Amygdala (tissue), 56 donors: ENCODE measurements at places on chromosomes 5 and 9.
A peak's percentile ranks its signal among the peaks of the same experiment; 100 is the strongest.

DNA sequence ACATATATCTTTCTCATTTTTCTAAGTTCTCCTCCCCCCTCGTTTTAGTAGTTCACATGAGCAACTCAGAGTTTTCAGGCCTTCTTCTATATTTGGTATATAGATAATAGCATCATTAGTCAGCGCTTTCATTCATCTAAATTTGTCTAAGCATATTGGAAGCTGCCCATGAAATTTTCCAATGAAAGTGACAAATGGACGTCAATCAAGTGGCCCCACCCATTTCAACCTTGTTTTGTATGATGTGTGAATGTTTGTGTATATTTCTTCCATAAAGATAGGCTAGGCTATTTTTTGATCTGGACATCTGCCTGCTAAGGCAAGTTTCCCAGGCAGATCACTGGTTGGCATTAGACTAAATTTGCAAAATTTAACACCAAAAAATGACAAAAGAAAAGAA is 104.0 kb upstream of the SSBP2 start:
- DNase-seq = no peak

DNA sequence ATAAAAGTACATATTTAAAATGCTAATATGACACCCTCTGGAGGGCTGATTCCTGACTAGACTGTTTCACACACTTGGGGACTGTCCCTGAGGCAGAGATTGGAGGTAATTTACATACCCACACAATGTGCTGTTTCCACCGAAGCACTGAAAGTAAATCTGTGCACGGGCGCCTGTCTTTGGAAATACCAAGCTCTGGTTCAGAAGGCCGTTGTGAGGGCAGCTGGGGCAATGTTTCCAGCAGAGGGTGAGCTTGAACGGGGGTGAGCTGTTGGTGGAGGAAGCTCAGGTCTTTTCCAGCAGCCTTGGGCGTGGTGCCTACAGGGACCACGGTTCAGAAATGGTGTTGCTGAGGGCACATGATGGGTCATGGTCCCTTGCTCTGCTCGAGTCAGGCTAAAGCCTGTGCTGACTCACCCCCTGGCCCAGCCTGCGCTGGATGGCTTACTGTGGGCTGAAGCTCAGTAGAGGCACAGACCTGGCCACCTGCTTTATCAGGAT is 25.8 kb upstream of the HMCN2 start:
- no peak for DNase-seq

DNA sequence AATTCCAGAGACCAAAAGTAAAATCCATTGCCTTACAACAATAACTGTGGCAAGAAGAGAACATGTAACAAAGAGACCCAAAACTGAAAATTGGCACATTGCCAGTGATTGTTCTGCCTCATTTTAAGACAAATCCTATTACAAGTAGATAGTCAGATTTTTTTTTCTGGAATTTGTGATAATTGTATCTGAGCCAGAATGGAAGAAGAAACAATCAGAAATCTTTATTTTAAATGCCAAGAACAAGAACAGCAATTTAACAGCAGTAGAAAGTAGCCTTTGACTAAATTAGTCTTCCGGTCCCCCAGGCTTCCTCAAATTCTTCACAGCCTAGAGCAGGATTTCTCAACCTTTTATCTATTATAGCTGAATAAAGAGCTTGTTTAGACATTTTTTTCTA is 106.7 kb upstream of the PTPN3 start:
- no peak for DNase-seq

DNA sequence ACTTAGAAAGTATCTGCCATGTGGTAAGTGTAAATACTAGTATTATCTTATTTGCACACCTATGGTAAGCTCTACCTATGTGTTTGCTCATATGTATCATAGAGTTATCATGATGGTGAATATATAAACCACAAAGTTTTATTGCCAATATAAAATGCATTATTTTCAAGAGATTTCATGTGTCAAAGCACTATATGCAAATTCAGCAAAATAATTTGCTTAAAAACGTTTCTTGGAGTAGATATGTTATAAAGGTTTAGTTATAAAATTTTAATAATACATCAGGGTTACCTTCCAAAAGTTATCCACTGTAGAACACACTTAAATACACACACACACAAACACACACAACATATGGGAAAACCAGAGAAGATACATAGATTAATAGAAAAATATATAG is 1431.7 kb upstream of the C9orf72 start:
- DNase-seq = no peak

GRCh38 chr5:1786621-1787471 is 12.8 kb downstream of the MRPL36 start:
- DNase-seq = no peak

DNA sequence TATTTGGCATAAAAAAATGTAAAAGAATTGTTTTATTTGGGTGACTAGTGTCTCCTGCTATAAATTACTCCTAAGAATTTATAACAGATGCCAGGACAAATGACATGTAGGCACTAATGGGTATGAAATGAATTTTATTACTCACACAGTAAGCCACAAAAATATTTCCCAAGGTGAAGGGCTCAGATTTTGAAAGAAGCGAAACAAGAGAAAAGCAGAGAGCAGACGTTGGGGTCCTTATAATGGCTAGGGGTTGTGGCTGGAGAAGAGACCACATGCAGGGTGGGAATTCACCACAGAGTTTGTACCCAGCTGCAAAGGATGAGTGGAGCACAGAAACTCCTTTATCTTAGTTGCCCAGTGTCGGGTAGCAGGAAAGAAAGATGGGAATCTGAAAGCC is 45.0 kb upstream of the PRR16 start:
- DNase-seq = no peak

- no peak for DNase-seq
Measured at GRCh38 chr9:116687754-116688135, 640 bp downstream of the TRIM32 start.

DNA sequence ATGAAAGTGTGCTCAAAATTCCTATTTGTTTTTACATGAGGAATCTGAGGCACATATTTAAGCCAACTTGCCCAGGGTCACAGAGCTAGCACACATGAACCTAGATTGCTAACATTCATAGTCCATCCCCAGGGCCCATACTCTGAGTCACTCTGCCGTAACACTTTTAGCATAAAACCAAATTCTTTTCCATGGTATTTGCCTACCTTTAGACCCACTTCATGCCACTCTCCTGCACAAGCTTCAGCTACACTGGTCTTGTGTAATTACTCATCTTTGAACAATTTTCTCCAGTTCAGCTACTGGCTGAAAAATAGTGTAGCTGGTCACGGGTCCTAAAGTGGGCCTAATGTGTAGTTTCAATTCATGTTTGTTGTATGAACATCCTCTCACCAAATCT is 200.7 kb downstream of the SLC12A2 start:
- DNase-seq = no peak

DNA sequence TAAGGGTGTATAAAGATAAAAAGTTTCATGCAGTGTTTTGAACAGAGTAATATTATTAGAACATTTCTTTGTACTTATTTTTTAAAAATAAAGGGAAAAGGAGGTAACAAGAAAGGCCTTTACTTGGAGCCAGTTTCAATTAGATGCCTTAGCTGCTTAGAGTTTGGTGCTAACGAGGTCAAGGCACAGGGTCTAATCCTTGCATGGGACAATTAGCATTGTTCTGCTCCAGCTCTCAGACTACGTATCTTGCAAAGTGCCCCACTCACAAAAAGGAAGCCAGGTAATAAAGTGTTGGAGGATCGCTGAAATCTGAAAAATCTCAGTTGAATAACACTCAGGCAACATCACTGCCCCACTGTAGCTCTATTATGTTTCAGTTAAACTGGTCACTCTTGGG is 2011.3 kb downstream of the EFNA5 start:
- no peak for DNase-seq

DNA sequence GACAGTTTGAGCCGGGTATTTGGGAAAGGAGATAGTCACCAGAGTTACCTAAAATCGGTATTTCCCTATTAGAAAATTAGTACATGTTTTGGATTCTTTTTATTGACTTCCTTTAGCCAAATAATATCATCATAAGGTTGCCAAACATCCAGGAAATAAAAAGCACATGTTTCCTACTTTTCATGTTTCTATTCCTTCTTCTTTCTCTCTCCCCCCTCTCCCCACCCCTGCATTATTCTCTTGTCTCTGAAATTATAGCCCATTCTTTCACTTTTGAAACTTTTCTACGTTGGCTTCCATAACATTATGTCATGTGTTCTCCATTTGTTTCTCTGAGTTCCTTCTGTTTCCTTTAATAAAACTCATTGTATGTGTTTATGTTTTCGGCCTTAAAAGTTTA is 161.9 kb downstream of the ALDH1A1 start:
- DNase-seq = no peak

DNA sequence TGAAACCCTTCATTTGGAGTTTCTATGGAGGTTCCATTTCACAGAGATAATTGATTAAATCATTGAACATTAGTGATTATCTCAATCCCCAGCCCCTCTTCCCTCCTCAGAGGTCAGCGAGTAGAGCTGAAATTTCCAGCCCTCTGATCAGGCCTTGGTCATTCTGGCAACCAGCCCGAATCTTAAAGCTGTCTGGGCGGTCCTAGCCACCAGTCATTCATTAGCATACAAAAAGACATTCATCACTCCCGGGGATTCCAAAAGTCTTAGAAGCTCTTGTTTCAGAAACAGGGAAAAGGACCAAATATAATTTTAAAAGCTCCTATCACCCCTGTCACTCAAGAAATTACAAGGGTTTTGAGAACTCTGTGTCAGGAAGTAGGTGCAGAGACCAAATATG is 41.3 kb downstream of the ZNF474 start:
- DNase-seq = no peak

- DNase-seq = no peak
Measured at GRCh38 chr9:127898433-127899127, 823 bp downstream of the ST6GALNAC6 start.

- no peak for DNase-seq
Measured at GRCh38 chr5:135317286-135317685, 81.7 kb downstream of the MACROH2A1 start.

GRCh38 chr5:170353011-170353761 is 36.0 kb downstream of the KCNMB1 start:
- DNase-seq = peak; percentile 15

GRCh38 chr5:108102463-108102862 is 279.4 kb downstream of the FBXL17 start:
- no peak for DNase-seq

DNA sequence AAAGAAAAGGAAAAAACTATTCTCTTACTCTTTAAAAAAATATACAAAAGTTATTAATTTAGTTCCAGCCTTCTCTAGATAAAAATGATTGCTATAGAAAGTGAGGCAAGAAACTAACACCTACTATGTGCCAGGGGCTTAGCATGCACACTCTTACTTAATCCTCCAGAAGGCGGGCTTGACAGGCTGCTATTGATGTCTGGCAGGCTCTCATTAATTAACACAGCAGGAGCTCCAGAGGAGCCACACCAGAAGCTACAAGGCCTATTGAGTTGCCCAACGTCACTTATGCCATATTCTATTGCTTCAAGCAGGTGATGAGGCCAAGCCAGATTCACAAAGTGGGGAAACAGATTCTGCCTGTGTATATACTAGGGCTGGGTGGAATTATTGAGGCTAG is 54.6 kb upstream of the CLINT1 start:
- no peak for DNase-seq

GRCh38 chr9:31873722-31874121 is 510.7 kb upstream of the ACO1 start:
- DNase-seq = no peak

GRCh38 chr5:7412409-7412808 is 16.5 kb downstream of the ADCY2 start:
- peak; percentile 29 for DNase-seq

DNA sequence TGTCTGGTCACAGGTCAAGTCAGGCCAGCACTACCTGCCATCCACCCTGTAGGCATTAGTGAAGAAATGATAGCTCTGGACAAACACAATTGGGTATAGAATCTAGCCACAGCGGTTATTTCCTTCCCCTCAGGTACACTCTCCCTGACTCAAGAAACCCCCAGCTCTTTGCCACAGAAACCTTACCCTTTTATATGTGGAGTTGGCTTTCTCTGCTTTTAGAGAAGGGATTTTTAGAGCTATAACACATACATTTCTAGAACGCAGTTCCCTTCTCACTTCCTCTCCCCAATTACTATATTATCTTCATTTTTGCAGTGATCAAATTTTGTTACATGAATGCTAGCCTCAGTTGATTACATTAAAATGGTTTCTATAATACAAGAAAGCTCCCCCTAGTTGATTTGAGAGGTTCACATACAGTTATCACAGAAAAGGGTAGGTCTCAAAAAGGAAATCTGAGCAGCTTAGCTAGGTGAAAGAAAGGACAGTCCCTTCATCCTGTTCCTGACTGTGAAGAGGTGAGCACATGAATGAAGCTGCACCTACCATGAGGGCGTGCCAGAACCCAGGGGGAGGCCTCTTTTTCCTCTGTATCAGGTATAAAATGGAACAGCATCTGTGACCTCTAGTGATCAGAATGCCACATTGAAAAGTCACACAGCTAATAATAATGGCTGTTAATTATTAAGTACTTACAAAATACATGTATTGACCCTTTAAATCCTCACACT is 425.6 kb downstream of the KIAA0825 start:
- DNase-seq = no peak

DNA sequence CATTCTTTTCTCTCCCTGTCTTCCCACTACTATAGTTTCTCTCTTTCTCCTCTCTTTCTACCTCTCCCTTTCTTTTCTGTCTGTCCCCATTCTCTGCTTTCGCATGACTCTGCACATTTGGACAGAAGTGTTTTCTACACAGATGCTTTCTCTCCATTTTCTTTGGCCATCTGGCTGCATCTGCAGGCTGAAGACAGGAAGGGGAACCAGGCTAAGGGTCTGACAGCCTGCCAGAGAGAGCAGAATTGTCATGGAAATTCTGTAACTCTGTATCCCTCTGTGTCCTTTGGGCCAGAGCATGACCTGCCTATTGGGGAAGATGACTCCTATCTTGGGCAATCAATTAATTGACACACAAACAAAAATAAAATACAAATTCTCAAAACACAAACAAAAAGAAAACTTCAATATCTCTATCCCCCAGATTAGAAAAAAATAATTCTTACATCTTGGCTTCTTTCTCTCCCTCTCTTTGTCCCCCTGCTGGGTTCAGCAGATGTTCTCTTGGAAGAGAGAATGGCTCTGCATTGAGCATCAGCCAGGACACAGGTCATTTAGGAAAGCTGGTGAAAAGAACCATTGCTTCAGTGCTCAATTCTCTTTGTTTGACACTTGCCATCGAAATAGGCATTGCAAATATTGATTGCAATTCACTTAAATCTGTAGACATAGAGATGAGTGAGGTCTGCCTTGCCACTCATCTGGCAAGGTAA is 415.9 kb upstream of the KLF4 start:
- DNase-seq = no peak
